Fibroblast of skin of scalp (primary cell): ENCODE measurements at places on chromosomes 16 and 17.

GRCh38 chr16:63998-64913 is 8.2 kb downstream of the RHBDF1 start:
- no peak for DNase-seq

DNA sequence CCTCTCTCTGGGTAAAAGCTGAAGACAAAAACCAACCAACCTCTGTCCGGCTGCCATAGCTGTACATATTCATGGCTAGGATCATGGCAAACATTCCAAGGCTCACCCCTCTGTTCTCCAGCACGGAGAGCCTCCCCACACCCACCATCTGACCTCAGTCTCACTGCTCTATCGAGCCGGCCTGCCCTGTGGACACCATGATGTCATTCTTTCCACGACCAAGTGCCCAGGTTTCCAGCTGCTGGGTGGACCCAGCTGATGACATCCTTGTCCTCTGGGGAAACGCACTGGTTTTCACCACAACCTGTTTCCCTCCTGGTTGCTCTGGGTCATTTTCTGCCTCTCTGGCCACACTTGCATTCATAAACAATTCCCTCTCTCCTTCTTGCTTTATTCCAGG is 67.7 kb downstream of the NDEL1 start:
- no peak for DNase-seq

GRCh38 chr17:55322453-55322985 is 57.8 kb downstream of the HLF start:
- peak; percentile 1 for DNase-seq

- peak; percentile 30 for DNase-seq
Observed at GRCh38 chr17:4497101-4497824, 1.4 kb upstream of the SPNS2 start.

GRCh38 chr16:72602499-72602898 is 430.5 kb upstream of the PMFBP1 start:
- DNase-seq = no peak

GRCh38 chr17:39150104-39150634 is 1.3 kb downstream of the PLXDC1 start:
- DNase-seq = no peak

GRCh38 chr17:80512233-80512632 is 32.4 kb upstream of the RPTOR start:
- peak; percentile 70 for DNase-seq

DNA sequence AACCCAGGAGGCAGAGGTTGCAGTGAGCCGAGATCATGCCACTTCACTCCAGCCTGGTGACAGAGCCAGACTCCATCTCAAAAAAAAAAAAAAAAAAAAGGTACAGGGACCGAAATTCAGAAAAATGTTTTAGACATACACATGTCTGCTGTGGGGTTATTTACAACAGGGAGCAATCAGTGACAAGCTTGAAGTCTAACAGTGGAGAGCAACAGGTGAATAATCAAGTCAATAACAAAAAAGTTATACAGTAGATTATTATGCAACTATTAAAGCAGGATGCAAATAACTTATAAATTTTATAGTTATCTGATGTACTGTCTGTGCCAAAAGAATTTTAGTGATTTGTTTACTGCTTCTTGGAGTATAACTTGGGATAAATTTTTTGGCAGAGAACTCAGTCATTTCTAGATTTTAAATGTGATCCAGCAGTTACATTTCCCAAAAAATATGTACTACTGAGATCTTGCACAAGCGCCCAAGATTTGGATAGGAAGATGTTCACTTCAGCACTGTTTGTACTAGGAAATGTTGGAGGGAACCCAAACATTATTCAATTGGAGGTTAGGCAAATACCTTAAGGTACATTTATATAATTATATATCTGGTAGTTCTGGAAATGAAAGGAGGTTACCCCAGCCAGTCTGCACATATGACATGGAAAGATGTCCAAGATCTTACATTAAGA is 34.1 kb downstream of the EEF2K start:
- peak; percentile 7 for DNase-seq
